Myocyte (in vitro differentiated cells): ENCODE measurements at places on chromosomes 11 and 22.
A peak's percentile ranks its signal among the peaks of the same experiment; 100 is the strongest.

- peak; percentile 37 for DNase-seq
These were observed 14.3 kb upstream of the PMM1 start for GRCh38 chr22:41603873-41604332.

- no peak for DNase-seq
These were observed 21.4 kb downstream of the GTPBP1 start for GRCh38 chr22:38727123-38727522.

DNA sequence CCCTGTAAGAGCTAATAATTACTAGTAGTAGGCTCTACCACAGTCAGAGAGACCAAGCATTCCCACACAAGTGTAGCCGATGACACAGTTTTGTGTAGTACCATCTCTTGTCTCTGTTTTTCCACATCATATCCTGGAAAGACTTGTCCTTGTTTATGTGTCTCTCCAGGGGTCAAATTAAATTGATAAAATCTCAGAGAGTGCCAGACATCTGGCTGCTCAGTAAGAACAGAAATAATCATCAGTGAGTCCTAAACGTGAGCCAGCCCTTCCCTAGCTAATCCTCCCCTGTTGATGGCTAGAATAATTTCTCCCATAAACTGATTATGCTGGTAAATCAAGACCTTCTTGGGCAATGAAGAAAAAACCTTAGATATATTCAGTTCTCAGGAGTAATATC lies 111.4 kb upstream of the GRAMD1B start:
- no peak for DNase-seq

GRCh38 chr11:125376117-125376516 lies 119.9 kb downstream of the FEZ1 start:
- DNase-seq: peak; percentile 61

DNA sequence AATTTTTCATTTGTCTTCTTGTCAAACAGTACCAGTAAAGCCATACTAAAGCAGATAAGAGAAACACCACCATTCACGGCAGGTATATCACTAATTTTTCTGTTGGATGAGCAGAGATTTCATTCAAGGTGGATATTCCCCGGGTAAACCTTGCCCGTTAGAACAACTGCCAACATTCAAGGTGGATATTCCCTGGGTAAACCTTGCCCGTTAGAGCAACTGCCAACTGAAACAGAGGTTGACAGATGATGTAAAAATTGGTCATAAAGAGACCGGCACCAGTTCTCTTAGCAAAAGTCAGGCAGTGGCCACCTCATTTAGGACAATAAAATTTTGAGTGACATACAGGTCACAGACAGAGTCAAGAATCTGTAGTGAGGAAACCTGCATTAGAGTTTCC lies 423.4 kb upstream of the SYN3 start:
- no peak for DNase-seq

DNA sequence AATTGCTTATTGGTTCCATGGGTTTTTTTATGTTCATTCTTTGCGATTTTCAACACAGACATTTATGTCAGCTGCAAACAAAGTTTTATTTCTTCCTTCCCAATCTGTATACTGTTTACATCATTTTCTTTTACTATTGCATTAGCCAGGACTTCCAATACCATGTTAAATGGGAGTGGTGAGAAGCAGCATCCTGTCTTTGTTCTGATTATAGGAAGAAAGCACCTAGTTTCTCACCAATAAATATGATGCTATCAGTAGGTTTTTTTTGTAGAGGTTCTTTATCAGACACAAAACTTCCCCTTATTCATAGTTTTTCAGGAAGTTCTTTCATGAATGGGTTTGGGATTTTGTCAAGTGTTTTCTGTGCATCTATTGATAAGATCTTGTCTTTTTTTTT lies 28.0 kb upstream of the OR8B8 start:
- DNase-seq: no peak

DNA sequence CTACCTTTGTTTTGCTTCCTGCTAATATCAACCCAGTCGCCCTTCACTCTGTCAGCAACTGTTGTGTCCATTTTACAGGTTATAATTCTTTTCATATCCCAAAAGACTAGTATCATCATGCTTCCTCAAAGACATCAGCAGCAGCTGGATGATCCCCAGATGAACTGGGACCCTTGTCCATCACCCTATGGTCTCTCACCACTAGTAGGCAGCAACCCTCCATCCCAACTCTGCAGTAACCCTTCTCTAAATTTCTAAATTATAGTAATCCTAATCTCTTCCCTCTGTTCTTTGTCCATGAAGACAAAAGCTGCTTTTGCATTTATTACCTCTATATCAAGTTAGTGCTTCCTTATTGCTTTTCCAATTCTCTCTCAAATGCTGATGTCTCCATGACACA lies 1025.8 kb downstream of the FAM181B start:
- no peak for DNase-seq
